MM.1S (cell line): ENCODE measurements at places on chromosomes 4 and X.

GRCh38 chr4:26131711-26132110, 189.1 kb upstream of the RBPJ start:
- no peak for DNase-seq

DNA sequence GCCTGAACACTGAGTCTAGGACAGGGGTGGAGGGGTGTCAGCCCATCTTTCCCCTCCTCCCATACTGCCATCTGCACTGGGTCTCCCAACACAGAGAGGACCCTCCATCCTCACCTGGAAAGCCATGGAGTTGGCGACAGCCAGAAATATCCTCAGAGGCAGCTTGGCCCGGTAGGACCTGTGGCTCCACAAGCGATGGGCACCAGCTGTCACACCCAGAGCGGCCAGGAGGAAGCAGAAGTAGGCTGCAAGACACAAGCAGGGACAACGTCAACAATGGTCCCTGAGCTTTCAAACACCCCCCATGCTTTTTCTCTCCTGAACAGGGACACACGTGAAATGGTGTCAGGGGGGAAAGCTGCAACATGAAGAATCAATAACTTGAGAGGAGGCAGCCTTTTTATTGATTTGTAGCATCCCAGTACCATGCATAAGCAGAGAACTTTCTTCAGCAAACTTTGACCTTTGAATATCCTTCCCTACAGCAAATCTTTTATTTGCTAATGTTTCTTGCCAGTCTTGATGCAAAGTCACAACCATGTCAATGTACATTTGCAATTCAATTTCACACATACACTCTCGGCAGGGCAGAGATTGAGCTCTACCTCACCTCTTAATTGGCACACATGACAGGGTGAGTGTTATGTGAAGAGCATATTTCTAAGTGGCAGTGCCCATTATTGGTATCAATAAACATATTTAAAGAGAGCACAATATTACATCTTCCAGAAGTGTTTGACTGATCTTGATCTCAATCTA, 93.2 kb downstream of the SCD5 start:
- no peak for DNase-seq

DNA sequence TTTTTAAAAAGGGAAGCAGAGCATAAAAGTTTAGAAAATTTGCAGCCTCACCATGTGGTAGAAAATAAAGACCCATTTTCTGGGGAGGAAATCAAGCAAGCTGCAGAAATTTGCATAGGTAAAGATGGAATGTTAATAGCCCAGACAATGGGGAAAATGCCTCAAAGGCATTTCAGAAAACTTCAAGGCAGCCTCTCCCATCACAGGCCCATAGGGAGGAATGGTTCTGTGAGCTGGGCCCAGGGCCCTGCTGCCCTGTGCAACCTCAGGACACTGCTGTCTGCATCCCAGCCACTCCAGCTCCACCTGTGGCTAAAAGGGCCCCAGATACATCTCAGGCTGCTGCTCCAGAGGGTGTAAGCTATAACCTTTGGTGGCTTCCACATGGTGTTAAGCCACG, 137.9 kb downstream of the INPP4B start:
- DNase-seq = no peak

GRCh38 chrX:105461016-105461415, 240.5 kb upstream of the TEX13A start:
- no peak for DNase-seq

DNA sequence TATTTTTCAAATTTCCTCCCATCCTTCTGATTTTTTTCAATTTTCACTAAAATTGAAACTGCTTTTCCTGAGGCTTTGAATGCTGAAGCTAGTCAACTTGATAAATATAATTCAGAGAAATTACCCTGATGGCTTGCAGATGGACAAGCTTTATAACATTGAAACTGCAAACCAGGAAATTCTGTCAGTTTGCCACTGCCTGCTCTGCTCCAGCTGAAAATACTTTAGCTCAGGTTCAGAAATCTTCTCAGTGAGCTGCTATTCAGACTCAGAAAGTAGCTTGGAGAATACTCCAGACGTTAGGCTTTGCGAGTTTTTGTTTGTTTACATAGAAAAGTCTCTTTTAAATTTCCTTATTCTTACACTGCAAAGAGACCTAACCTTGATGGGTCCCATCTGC, 1574.7 kb downstream of the STIM2 start:
- no peak for DNase-seq

DNA sequence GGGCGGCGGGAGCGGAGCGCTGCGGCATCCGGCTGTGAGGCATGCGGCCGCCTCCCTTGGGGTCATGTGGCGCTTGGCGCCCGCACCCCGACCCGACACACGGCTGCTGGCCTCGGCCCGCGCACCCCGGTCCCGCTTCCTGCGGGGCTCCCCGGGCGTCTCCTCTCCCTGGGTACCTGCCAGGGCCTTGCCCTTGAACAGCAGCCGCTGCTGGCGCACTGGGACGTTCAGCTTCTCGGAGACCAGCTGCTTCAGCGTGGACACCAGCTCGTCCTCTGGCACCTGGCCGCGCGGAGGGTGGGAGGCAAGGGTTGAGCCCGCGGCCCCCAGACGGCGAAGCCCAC, 391 bp downstream of the UBL4A start:
- DNase-seq = peak; percentile 18

DNA sequence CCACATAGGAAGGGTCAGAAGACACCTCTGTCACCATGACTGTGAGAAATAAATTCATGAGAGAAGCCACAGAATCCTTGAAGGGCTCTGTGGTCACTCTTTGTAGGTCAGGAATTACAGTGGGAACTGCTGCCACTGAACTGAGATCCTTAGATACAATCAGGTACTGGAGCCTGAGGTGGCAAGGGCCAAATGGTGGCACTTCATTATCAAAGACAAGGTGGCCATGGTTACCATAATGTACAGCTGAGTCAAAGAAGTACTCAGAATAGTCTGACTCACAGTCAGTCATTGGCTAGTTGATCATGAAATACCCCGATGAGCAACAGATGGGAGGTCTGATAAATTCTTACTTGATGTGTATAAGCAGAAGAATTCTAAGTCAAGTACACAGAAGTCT, 131.9 kb downstream of the RTL3 start:
- DNase-seq = no peak

GRCh38 chr4:138452826-138453225, 210.7 kb upstream of the SLC7A11 start:
- no peak for DNase-seq

- DNase-seq = no peak
Measured at GRCh38 chr4:99722725-99723124, 65.1 kb upstream of the C4orf54 start.

DNA sequence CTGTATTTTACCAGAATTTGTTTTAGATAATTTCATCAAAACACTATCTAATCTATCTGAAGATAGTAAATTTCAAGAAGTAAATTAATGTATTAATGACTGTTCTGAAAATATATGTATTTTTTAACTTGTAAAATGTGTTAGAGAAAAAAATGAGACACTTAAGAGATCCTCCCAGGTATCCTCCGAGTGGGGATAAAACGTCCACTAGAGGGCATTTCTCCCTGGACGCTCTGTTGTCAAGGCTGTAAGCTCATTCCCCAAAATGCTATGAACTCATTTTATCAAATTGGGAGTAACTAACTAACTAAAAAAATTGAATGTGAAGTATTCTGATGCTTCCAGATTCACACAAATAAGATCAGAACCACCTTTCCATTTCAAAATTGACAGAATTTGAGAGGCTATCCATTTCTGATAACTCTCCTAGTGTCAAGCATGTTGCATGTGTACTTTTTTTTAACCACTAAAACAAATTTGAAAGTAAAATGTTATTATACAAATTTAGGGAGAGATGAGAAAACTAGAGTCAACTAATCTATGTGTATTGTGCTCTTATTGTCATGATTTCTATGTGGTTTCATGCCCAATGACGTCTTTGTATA, 337.3 kb upstream of the HS3ST1 start:
- peak; percentile 55 for DNase-seq

DNA sequence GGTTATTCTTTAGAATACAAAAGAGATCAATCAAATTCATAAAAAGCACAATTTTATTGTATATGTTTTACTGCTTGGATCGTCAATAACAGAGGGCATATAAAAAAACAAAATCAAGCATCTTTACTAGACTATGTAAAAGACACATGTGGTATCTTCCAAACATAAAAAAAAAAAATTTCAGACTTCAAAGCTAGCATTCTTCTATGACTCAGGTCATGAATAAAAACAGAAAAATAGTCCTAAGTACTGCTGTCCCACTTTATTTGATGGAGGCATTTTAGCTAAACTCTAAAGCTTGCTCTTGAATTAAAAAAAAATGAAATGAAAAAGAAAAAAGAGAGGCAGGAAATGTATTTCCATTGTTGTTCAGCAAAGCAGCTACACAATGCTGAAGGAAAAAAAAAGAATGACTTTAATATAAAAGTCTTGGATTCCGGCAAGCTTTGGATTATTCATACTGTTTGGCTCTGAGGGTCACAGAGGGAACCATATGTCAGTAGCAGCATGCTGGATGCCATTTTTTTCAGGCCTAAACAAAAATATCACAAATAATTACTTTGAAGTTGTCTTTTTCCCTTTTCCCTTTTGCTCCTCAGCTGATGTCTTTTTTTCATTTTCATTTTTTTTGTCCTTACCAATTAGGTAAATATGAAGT, 249.1 kb upstream of the DIAPH2 start:
- DNase-seq = no peak

GRCh38 chr4:2648159-2648814, 107.8 kb downstream of the TNIP2 start:
- DNase-seq = no peak

- DNase-seq = no peak
Measured at GRCh38 chr4:25823632-25824031, 39.2 kb downstream of the SEL1L3 start.

GRCh38 chrX:31499109-31499508, 427.3 kb upstream of the FTHL17 start:
- no peak for DNase-seq

GRCh38 chr4:39134683-39135306, 47.5 kb upstream of the WDR19 start:
- DNase-seq = peak; percentile 58

GRCh38 chr4:140718241-140718952, 37.8 kb downstream of the TBC1D9 start:
- no peak for DNase-seq

DNA sequence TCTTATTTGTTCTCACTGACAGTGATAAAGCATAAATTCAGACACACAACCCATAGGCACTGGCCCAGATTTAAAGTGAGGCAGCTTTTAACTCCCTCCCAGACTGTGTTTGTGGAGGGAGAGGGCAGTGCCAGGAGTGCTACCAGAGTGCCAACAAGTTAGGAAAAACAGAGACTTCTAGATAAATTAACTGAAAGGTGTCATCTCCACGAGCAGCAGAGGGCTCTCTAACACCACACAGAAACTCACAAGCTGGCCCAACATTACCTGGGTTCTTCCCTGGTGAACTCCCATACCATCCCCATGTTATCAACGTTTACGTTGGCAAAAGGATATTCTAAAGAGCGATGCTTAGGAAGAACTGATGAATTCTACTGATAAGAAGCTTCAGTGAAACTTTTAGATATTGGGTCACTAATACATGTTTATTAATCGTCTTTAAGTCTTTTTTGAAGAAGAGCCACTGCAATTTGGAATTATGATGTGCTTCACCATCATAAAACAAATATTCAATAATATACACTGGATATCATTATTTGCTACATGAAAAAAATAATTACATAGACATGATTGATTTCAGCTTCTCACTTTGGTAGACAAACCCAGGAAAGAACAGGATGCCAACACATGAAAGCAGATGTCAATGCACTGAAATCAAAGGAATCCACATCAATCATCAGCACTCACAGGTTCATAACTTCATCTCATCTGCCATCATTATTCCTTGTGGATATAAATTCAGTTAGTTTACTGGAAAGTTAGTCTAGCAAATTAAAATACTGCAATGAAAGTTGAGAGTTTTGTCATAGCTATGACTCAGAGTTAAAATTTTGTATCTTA, 121.2 kb upstream of the NAP1L5 start:
- peak; percentile 48 for DNase-seq

DNA sequence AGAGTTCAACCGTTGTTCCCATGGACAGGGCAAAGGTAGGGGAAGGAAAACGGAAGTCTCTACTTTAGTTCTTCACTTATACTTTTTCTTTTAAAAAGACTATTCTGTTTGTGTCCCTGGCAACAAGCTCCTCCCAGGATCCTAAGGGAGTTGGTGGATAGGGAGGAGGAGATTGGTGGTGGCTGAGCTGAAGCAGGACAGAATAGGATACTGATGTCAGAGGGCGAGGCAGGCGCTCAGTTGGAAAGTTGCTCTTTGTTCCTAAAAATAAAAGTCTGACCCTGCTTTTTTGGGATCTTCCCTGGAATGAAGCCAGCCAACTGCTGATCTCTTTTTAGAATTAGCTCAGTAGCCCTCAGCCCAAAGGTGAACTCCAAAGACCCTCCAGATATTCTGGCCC, 104.7 kb downstream of the MGST2 start:
- DNase-seq = no peak

DNA sequence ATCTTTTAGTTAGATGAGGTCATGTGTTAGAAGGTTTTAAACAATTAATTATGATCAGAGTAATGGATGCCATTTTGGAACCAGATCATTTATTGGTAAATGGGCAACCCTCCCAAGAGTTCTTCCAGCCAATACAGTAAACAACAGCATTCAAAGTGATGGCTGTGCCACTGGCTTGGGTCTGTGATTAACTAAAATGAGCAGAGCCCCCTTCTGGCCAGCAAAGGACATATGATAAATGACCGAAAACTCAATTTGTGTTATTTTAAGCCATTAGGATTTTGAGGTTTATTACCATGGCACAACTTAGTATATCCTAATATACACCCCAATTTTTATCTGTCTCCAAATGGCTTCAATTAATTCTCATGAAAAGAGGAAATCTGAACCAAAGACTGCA, 90.8 kb upstream of the NPFFR2 start:
- peak; percentile 37 for DNase-seq

DNA sequence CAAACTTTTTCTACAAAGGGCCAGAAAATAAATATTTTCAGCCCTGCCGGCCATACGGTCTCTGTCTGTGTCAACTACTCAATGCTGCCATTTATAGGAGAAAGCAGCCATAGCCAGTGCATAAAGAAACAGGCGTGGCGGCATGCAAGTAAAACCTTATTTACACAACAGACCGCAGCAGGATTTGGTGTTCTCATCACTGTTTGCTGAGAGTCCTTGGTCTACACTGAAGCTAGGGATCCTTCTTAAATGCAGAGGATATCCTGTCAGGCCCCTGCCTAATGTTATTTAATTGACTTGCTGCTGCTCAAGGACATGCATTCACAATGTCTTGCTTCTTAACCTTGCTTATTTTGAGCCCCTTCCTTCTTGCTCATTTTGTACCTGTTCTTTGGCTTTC, 54.7 kb downstream of the CPE start:
- DNase-seq = no peak
